ENCODE measurements at places on chromosomes 1 and 21.

GRCh38 chr21:46397211-46397905 is 61.3 kb upstream of the DIP2A start:
- no peak overlapping the region for H3K4me3 ChIP-seq
- peaks cover 4% of the 10 kb centered on the region for H3K4me1 ChIP-seq
- H3K36me3 ChIP-seq = peaks cover 13% of the 10 kb centered on the region

DNA sequence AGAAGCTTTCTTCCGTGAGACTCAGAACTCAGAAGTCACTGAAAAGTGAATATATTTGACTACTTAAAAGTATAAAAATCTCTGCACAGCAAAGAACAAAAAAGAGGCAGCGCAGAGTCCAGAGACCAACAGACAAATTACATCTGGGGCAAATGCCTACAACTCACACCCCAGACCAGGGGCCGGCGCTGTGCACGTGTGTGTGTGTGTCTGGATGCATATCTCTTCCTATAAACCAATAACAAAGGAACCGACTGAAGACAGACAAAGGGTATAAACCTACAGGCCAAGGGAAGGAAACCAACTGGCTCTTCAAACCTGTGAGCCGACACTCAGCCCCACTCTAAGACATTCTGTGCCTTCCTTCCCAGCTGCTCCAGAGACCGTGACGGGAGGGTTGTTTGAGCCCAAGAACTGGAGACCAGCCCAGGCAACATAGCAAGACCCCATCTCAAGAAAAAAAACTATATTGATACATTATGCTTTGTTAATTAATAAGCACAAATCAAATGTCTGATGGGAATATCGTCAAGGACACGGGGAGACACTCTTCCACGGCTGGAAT is 18.8 kb downstream of the WNT9A start:
- H3K27ac ChIP-seq = peak overlapping the region; percentile 34
- H3K27me3 ChIP-seq = no peaks in the 10 kb centered on the region
- H3K4me1 ChIP-seq = no peaks in the 10 kb centered on the region
- no peak overlapping the region for H3K4me3 ChIP-seq

DNA sequence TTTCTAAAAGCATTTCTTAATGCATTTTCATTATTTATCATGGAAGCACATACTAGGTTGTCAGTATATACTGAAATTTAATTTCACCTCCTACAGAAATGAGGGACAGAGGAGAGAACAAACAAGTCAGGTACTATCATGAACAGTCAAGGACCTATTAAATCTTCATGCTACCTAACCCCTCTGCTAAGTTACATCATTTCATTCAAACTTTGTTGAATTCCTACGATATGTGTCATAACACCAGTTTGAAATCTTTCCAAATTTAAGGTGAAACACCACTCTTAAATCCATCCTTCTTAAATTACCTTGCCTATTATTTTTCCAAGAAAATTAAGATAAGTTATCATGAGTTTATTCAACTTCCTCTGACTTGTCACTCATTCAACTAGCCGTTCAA is 78.9 kb downstream of the DENND1B start:
- H3K36me3 ChIP-seq = no peaks in the 10 kb centered on the region
- no peak overlapping the region for H3K27ac ChIP-seq
- H3K4me3 ChIP-seq = no peak overlapping the region
- H3K4me1 ChIP-seq = no peaks in the 10 kb centered on the region
- DNase-seq = no peak

- no peak for DNase-seq
- H3K27ac ChIP-seq = no peak overlapping the region
- no peaks in the 10 kb centered on the region for H3K27me3 ChIP-seq
- H3K4me3 ChIP-seq = no peak overlapping the region
- peaks cover 12% of the 10 kb centered on the region for H3K36me3 ChIP-seq
These were observed 42.9 kb upstream of the RCAN3 start for GRCh38 chr1:24459551-24460266.

Measured in type B pancreatic cell (in vitro differentiated cells).